Lower leg skin (tissue), 4 donors: ENCODE measurements at places on chromosomes 12 and 14.

DNA sequence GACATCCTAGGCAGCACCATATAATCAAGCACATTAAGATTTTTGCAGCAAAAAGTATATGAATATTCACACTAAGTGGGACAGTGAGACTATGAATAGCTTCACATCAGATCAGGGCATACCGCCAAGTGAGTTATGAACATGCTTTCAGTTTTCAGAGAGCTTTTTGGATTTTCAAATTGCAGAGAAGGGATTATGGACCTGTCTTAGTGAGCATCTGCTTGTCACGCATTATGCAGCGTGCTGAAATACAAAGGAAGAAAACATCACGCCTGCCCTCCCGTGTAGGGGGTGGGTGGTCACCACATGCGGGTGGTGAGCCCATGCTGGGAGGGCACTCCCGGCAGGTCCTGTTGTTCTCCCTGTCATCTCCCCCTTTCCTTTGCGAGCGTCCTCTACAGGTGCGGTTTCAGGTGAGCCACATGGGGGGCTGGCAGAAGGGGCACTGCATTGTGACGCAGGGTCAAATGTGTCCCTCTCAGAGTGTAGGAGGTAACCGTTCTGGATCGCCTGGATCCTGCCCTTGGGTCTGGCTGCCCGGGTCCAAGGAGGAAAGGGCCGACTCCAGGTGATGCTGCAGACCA, 42.6 kb downstream of the TRAF3 start:
- DNase-seq = peak; percentile 70

- DNase-seq = no peak
Measured at GRCh38 chr14:87351007-87351406, 642.0 kb downstream of the GALC start.

DNA sequence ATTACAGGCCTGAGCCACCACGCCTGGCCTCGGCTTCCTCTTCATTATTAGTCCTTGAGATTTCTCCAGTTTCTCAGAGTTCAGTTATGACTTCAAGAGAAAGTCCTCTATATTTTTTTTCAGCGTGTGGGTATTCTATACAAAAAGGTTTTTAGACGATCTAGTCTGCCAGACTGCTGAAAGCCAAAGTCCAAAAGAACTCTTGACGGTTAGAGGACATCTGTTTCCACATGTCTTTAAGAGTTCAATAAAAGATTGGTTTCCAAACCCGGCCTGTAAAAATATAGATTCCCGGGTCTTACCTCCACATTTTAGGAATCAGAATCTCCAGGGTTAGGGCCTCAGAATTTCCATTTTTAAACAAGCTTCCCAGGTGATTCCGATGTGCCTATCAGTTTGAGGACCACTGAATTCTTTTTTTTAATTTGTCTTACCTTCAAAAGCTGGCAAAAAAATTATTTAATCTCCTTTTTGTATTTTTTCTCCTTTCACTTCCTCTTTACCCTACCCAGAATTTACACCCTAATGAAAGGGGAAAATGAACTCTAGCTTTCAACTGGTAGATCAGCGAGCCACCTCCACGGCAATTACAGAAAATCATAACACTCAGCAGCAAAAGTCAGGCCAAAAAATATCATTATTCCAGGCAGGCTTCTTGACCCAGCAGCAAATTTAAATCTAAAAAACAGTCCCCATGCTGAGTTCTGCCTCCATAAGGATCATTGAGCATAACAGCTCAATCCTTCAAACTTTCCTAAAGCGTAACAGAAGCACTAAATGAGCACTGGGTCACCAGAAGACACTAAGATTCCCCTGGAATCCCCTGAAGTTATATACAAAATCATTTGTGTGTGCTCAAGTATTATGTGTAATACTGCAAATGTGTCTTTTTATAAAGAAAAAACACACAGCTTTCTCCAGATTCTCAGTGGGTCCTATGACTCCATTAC, 8.7 kb downstream of the NT5DC3 start:
- no peak for DNase-seq

GRCh38 chr14:63960926-63961567, 108.2 kb downstream of the SYNE2 start:
- DNase-seq = no peak

DNA sequence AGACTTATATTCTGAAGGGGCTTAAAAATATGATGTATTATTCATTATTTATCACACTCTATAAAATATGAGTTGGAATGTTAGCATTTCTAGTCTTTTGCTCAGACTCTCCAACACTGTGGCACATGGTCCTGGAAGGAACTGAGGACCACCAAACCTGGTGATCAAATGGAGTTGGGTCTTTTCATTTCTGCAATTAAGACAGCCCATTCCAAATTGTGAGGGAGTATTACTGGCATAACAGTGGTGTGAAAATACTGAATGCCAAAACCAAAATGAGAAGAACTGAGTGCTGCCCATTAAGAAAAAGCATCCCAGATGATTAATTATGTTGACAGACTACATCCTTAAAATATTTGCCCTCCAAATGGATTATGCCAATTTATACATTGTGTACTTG, 90.8 kb downstream of the NPAS3 start:
- DNase-seq = no peak

- no peak for DNase-seq
Measured at GRCh38 chr12:50725011-50725942, 38.6 kb upstream of the ATF1 start.

GRCh38 chr14:25053585-25053984, 3.6 kb upstream of the STXBP6 start:
- DNase-seq = no peak

DNA sequence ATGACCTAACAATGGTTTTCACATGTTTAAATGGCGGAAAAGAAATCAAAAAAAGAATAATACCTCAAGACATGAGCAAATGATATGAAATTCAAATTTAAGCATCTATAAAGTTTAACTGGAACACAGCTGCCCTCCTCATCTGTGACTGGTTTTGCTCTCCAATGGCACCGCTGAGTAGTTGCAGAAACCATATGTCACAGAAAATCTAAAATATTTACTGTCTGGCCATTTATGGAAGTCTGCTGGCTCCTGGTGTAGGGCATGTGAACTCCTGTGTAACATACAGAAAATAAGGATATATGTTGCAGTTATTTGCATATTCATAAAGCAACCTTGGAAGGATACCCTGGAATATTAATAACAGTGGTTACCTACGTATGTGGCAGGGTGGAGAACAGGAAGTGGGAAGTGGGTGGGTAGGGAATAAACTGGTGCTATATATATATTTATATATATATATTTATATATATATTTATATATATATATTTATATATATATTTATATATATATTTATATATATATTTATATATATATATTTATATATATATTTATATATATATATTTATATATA, 48.4 kb downstream of the LTBP2 start:
- no peak for DNase-seq

GRCh38 chr12:89709995-89710872, 1.6 kb upstream of the ATP2B1 start:
- DNase-seq = peak; percentile 52

DNA sequence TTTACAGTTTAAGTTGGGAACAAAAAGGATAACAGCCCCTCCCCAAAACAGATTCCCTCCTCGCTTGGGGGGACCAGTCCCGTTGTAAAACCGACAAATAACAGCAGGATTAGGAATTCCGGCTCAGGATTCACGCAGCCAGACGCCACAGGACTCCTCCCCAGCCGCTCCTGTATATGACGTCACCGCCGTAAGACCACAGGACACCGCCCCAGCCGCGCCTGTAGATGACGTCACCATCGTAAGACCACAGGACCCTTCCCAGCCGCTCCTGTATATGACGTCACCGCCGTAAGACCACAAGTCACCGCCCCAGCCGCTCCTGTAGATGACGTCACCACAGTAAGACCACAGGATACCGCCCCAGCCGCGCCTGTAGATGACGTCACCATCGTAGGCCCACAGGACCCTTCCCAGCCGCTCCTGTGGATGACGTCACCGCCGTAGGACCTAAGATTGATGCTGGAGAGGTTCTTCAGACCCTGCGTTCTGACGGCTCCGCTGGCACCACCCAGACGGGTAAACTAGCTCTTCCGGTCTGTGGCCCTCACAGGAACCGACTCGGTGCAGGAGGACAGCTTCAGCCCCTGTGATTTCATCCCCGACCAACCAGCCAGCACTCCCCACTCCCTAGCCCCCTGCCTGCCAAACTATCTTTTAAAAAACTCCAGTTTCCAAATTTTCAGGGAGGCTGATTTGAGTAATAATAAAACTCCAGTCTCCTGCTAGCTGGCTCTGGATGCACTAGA, 43.9 kb upstream of the FBRSL1 start:
- no peak for DNase-seq

GRCh38 chr12:130680451-130680990, 35.6 kb downstream of the RIMBP2 start:
- DNase-seq = no peak

GRCh38 chr12:102964872-102965271, 7.4 kb downstream of the ASCL1 start:
- no peak for DNase-seq

- peak; percentile 95 for DNase-seq
Measured at GRCh38 chr14:49865431-49865859, 12.9 kb upstream of the NEMF start.

DNA sequence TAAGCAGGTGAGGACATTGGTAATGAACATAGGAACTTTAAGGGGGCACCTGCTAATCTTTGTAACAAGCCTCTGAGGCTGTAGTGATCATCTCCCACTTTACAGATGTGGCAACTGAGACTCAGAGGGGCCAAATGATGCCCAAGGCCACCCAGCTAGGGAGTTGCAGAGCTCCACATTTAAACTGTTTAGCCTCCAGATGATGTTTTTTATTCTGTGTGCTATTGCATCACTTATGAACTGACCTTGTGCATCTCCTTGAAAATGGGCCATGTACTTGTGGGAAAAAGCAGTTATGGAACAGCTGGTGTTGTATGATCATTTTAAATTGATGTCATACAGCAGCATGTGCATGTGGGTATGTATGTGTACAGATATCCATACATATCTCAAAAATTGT, 41.4 kb downstream of the TPCN1 start:
- no peak for DNase-seq

- DNase-seq = no peak
Measured at GRCh38 chr12:15536446-15536845, 214.1 kb downstream of the PTPRO start.

DNA sequence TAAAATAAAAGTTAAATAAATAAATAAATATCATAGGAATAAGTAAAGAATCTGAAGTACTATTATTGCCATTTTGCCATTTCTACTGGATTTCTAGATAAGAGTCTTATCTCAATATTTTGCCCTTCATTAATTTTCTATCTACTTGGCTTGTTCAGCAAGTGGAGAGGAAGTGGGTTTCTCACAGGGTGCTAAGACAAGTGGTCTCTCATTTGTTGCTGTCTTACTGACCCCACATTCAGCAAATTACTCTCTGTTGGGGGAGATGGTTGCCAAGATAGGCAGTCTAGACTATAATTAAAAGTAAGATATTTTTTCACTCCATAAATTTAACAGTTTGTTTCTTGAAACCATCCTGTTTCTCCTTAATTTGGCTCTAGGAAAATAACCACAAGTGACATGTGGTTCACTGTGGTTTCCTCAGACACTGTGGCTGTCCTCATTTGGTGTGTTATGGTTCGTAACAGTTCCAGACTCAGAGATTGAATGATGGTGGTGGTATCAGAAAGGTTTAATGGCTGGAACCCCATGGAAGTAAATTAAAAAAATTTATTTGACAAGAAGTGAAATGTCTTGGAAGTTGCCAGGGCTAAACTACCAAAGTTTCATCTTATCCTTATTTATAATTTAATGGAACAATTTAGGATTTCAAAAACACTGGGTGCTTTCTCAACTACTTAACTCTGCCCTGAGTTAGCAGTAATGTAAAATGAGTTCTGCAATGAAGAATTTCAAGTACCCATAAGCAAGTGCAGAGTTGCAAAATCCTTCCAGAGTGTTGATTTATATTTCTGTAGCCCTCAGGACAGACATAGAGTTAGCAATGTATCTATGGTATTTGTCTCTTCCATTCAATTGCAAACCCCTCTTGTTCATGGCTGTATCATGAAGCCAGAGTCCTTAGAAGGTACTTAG, 214.8 kb downstream of the MSRB3 start:
- DNase-seq = no peak

DNA sequence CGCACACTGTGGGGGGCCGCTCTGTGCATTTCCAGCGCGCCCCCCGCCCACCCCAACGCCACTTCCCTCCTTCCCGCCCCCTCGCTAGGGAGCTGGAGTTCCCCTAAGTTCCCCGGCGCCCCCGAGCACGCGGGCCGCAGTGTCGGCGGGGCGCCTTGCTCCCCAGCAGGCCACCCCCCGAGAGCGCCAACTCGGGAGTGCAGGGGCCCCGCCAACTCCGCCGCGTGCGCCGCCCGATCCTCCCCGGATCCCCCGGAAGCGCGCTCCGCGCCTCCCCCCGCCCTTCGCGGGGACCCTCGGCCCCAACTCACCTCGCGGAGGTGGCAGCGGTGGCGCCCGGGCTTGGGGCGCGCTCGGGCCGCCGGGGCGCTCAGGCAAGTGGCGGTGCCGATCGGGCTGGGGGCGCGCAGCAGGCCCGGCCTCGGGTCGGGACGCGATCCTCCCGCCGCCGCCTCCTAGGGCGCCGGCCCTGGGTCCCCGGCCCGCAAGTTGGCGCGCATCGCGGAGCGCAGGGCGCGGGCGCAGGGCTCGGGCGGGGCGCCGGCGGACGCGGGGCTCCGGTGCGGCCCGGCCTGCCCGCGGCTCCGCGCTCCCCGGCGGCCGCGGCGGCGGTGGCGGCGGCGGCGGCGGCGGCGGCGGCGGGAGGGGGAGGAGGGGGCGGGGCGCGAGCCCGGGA, at the start of gene NCOR2:
TSS of gene NCOR2 (minus strand) at position 616 of the 676 bp plus-strand sequence. CDS start 72,361 bp downstream, outside the sequence.
- DNase-seq = no peak

DNA sequence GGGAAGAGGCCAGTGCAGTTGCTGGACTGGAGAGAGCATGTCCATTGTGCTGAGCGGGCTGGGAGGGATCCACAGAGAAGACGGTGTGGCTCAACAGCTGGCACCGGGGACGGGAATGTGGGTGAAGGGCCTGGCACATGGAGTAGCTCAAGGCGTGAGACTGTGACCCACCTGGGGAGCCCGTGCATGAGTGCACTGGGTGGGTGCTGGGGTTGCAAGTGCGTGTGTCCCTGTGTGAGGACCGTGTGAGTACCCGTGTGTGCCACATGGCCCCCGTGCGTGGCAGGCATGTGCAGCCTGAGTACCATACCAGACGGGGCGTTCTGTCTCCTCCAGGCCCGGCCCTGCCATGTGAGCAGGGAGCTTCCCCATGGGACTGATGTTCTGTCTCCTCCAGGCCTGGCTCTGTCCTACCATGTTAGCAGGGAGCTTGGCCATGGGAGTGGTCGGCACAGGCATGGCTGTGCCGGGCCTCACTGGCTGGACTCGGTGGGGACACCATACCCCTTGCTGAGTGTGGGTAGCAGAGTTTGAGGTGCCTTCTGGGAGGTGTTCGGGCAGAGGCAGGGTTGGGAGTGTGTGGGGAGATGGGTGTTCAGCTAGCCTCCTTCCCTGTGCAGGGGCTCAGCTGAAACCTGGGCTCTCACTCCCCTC, 234.4 kb downstream of the TMEM121 start:
- DNase-seq = no peak
